Occipital lobe (tissue), 3 donors: ENCODE measurements at places on chromosomes 1 and 21.

GRCh38 chr21:35294231-35294898 lies 245.3 kb upstream of the RUNX1 start:
- no peak for DNase-seq

- no peak for DNase-seq
Measured at GRCh38 chr1:243742819-243743218, 107.2 kb downstream of the AKT3 start.

- no peak for DNase-seq
Measured at GRCh38 chr21:33834801-33835500, 80.7 kb downstream of the ATP5PO start.

GRCh38 chr1:2407991-2408275 lies 4.4 kb downstream of the PEX10 start:
- DNase-seq, result no peak

DNA sequence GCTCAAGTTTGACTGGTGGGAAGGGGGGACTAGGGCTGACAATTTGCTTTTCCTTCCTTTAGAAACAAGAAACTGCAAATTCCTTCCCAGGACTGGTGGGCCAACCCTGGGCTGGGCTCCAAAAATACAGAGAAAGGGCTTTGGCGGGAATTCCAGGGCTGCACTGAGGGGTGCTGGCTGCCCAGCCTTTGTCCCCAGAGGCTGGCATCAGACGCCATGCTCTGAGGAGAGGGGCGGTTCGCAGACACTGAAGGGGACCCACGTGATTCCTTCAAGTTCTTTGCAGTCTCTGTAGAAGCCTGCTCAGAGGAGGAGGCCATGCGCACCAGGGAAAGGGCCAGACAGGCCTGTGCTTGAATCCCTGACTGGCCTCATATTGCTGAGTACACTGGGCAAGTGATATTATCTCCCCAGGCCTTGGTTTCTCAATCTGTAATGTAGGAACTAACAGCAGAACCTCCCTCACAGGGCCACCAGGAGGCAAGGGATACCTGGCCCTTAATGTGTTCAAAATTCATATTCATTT lies 119.5 kb downstream of the EPHB2 start:
- DNase-seq, result no peak

DNA sequence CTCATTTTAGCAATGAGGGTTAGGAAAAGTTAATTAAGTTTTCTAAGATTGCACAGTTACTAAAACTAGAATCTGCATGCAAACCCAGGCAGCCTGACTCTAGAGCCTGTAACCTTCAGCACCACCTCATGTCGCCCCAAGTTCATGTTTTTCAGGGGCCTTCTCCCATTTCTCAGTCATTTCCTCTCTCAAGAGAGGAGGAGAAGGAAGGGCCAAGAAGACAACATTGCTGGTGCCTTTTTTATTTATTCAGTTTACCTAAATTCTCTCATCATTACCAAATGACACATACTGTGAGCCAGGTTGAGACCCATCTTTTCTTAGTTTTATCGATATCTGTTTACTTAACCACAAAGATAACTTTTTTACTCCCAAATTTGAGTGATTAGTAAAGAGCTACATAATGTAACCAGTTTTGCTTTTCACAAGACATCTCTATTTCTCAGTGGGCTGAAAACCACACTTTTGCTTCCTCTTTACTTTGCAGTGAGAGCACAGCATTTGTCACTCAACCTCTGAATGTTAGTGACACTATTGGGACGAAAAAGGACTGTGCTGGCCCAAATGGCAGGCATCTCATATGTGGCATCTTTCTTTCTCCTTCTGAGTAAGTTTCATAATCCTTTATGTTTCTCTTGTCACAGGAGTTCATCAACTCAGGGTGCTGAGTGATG lies at the start of gene CD101:
Gene CD101, plus strand, starts transcription at position 507 of the 674 bp plus-strand sequence. Its CDS starts 58 bp downstream, at position 565.
- DNase-seq, result no peak
